Sciatic nerve (tissue), 2 donors: ENCODE measurements at places on chromosomes 5 and 9.

DNA sequence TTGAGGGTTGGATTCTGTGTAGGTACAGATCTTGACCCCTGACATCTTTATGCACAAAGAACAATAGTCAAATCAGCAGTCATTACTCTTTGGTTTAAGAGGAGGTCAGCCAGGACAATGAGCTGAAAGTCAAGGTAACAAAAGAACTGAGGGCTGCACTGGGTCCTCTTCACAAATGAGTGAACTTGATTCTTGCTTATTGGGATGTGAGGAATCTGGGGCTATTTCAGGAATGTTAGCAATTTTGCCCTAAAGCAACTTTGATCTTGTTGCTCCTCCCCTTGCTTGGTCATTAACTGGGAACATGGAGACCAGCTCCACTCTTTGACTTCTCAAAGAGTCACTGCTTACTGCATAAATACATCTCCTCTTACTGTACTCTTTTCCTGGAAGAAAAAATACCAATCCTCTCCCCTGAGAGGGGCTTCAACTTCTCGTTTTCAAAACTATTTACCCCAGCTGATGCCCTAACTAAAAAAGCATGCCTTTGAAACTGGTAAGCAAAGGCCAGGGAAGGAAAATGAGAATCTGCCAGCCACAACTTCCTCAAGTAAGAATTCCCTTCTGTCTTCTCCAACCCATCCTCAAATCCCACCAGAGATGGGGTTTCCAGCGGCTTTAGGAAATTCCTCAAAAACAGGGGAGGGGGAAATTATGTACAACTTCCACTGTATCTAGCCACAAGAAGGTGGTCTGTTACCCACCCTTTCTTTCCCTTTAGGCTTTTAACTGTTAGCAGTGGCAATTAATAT lies 368.3 kb downstream of the ENC1 start:
- no peak for DNase-seq

- DNase-seq: no peak
These were observed 169.1 kb upstream of the PIK3R1 start for GRCh38 chr5:68046445-68046844.

DNA sequence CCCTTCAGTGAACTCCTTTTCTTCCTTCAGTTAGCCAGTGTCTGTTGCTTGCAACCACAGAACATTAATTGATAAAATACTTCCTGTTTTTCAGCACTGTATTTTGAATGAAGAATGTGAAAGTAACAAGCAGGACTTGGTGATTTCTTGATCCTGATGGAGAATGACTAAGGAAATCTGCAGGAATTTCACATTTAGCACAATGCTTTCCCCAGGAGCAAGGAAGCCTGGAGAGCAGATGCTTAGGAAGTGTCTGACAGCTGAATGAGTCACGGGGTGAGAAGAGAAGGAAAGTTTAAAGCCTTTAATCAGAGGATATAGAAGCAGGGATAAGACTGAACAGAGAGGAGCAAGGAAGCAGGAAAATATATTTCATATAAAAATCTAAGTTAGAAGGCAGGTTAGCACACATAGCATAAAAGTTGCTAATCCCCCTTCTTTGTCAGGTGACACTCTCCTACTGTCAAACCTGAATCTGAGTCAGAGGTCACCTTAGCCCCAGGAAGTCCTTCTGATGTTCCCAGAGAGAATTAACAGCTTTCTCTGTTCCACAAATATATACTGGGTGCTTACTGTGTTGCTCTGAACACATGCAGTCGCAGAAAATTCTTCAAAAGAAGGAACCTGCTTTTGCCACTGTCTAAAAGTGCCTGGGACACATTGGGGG lies 59.7 kb downstream of the GNA14 start:
- no peak for DNase-seq

GRCh38 chr5:144742361-144742760 lies 571.7 kb downstream of the KCTD16 start:
- DNase-seq: no peak

DNA sequence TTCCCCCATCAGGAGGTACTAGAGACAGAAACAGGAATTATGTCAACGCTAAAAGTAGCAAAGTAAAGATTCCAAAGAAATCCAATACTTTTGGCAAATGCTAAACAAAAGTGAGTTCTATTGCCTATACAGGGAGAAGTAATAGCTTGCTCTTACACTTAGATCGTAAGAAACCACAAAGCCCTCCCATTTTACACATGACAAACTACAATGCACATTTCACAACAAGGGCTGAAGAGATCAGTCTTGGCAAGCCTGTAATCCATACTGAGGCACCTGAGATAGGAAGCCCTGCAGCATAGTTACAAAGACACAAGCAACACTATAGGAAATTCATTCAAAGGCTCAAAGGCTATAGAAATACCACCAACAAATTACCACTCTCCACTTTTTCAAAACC lies 7.7 kb downstream of the HNRNPK start:
- DNase-seq: no peak

DNA sequence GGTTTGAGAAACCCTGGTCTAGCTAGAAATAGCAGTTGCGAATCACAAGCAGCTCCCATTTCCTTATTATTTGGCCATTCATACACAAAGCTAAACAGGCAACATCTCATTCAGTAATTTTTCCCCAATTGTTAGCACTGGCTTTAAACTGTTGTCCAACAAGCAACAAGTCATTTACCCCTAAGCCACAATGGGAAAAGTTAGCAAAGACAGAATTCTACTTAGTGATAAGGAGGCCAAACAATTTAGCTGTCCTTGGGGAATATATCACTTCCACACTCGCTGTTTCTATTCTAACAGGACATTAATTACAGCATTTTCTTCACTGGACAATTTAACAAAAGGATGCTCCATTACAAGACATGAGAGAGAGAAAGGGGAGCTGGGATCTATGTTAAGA lies 2.8 kb downstream of the MYO10 start:
- DNase-seq: no peak

GRCh38 chr9:108444400-108445358 lies 411.1 kb downstream of the ACTL7B start:
- no peak for DNase-seq

- no peak for DNase-seq
These were observed 20.5 kb upstream of the JAK2 start for GRCh38 chr9:4964540-4964939.

- peak; percentile 71 for DNase-seq
These were observed 50.5 kb upstream of the TNFSF15 start for GRCh38 chr9:114856215-114856941.

- DNase-seq: no peak
These were observed 7.1 kb upstream of the CNTRL start for GRCh38 chr9:121067640-121068039.

DNA sequence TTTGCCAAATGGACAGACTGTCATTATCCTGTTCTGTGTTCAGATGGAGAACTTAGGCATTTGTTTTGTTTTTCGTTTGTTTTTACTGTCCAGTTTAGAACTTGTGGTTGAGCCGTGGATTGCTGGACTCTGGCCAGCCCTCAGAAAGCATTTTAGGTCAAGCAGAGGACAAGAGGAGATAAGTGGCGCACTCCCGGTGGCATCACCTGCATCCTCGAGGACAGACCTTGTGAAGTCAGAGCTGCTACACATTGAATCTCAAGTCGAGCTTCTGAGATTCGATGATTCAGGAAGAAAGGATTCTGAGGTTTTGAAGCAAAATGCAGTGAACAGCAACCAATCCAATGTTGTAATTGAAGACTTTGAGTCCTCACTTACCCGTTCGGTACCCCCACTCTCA lies 8.9 kb downstream of the MTRR start:
- DNase-seq: no peak
